ENCODE measurements at places on chromosomes 13 and 19.

- DNase-seq: no peak
These were observed 11.4 kb downstream of the ZNF560 start for GRCh38 chr19:9487016-9487415.

- no peak for DNase-seq
These were observed 762.5 kb downstream of the LIG4 start for GRCh38 chr13:107452833-107453232.

- peak; percentile 47 for DNase-seq
These were observed at the start of gene ZNF790 for GRCh38 chr19:36837906-36838783. ZNF790 (minus strand) TSS chr19:36838387; CDS start chr19:36825619, 12,768 bp downstream.

DNA sequence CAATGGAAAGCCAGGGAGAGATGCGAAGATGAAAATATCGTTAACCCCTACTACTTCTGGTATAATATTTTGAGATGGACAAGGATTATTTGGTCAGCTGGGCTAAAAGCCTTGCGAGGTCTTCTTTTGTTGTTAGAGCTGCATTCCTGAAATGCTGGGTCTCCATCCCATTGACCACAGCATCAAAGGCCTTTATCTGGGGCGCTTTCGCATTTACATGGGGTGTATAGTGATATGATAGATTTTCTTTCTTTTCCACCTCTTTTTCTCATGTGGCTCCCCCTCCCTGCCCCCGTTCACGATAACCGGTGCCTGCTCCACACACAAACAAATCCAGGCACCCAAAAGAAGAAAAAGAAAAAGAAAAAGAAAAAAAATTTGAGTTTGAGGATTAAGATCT, 77.5 kb downstream of the ZNF536 start:
- DNase-seq: no peak

DNA sequence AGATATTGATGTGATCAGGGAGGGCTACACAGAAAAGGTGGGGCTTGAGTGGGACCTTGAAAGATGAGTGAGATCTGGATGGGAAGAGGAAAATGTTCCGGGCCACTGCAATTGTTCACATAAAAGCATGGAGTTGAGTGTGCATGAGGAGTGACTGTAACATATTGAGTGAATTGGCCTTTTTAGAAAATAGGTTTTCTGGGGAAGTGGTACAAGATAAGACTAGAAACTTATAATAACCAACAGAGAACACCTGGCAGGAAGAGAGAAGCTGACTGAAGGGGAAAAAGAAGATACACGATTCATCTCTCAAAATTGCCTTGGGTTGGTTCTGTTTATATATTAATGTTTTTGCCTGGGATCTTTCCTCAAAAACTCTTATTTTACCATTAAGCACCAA, 32.2 kb downstream of the SLC10A2 start:
- DNase-seq: no peak

- no peak for DNase-seq
These were observed 18.7 kb upstream of the AURKC start for GRCh38 chr19:57212109-57212508.
